ENCODE measurements at places on chromosomes 1 and 21.
A peak's percentile ranks its signal among the peaks of the same experiment; 100 is the strongest.

DNA sequence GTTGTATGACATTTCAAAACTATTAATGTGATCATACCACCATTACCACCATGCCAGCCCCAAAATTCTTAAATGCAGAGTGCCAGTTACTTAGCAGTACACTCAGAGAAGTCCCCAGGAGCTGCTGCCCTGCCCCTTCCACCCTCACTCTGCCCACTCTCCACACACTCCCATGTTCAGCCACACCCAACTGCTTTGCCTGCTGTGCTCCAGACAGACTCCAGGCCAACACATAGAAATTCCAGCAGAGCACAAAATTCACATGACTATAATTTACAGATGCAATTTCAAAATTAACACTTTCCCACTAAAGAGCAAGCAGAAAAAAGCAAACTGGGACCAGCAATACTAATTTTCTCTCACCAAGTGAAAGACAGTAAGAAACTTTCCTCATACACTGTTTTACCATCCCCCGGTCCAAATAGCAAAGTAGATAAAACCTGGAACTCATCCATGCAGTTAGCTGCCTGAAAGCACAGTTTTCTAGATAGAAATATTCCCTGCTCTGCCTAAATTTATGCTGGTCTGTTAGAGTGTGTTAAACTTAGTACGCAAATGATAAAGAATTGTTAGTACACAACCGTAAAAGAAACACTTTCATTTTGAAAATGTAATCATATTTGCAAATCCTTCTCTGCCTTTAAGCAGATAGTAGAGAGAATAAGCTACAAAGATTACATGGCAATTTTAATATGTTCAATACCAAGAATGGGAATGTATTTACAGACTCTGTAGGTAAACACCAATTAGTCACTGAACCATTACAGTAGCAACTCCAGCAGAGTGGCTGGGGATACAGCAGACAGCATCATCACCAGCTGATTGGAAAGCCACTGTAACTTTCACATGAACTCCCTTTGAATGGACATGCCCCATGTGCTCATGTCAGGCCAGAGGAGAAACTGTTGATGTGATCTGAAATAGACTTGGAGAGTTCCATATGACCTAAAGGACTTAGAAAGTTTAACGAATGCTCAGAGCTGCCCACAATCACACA, 176.5 kb downstream of the VAV3 start:
- DNase-seq, result no peak

DNA sequence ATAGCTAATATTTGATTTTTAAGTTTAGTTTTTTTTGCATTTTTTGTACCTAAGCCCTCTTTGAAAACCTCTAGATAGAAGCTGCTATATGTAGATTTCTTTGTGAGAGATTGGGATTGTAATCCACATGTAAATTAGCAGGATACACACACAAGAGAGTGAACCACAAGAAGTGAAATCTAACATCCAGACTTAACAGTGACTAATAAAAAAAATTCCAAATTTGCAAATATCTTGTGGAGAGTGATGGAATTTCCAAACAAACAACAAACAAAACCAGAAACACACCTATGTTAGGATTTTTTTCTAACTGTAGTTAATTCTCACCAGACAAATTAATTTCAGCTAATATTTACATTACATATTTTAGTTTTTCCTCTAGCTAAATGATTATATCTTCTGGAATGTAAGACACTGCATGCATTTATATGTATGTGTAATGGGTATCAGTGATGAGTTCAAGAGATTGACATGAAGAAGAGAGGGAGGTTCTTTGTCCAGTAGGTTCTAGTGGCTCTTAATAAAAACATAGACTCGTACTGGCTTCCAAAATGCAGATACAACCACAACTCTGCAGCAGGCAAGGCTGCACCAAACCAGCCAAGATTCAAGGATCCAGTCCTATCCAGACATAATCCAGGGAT, 12.8 kb downstream of the CLDN17 start:
- no peak for DNase-seq

DNA sequence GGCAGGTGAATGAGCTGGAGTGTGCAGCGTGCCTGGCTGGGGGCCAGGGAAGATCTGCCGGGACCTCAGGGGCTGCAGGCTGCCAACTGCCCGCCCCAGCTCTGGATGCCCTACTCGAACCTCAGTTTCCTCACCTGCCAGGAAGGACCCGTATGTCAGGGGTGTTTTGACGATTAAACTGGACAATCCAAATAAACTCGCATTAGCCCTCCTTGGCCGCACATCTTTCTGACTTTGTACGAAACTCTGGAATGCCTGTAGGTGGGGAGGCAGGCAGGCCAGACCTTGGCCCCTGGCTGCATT, 8.3 kb upstream of the ZNF669 start:
- DNase-seq, result no peak

DNA sequence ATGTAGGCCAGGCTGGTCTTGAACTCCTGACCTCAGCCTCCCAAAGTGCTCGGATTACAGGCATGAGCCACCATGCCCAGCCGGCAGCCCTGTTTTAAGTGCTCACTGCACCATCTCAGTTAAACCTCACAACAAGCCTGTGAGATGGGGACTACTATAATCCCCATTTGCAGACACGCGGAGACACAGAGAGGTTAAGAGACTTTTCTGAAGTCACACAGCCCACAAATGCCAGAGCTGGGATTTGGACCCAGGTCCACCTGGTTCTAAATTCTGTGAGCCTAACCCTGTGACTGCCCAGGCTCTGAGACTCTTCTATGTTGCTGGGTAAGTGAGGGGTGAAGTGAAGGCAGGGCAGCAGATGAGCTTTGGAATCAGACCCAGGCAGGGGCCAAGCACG, 6.4 kb downstream of the PADI1 start:
- no peak for DNase-seq

DNA sequence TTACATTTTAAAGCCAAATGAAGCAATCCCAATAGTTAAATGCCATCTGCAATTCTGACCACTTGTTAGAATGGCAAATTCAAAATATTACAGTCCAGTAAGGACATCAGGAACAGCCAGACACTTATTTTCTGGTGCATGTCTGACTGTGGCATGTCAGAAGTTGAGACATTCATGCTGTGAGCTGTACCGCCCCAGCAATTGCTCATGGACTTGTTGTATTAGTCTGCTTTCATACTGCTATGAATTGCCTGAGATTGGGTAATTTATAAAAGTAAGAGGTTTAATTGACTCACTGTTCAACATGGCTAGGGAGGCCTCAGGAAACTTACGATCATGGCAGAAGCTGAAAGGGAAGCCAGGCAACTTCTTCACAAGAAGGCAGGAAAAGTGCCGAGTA, 19.1 kb downstream of the DDAH1 start:
- peak; percentile 49 for DNase-seq

GRCh38 chr1:111252786-111253185, 25.3 kb downstream of the CHI3L2 start:
- DNase-seq, result no peak

All from epithelial cell of prostate (primary cell).